Stimulated activated CD4-positive, alpha-beta T cell treated with anti-CD3 and anti-CD28 coated beads, Interleukin-15, amount 100 ng/mL, for 48 hours (primary cell): ENCODE measurements at places on chromosomes 6 and 20.

GRCh38 chr6:46042355-46042999, 26.8 kb upstream of the CLIC5 start:
- DNase-seq, result no peak

- DNase-seq, result no peak
Observed at GRCh38 chr6:87914637-87915395, 132.8 kb upstream of the SPACA1 start.

- DNase-seq, result no peak
Observed at GRCh38 chr20:58694241-58695083, 1.9 kb downstream of the NPEPL1 start.

- DNase-seq, result no peak
Observed at GRCh38 chr6:52340603-52340880, 21.4 kb upstream of the PAQR8 start.

- no peak for DNase-seq
Observed at GRCh38 chr6:33419580-33420490, at the start of gene SYNGAP1. Gene SYNGAP1 (plus strand): TSS chr6:33420065. CDS start chr6:33420265, 200 bp downstream.
